ENCODE measurements at places on chromosomes 2 and 18.
A peak's percentile ranks its signal among the peaks of the same experiment; 100 is the strongest.

DNA sequence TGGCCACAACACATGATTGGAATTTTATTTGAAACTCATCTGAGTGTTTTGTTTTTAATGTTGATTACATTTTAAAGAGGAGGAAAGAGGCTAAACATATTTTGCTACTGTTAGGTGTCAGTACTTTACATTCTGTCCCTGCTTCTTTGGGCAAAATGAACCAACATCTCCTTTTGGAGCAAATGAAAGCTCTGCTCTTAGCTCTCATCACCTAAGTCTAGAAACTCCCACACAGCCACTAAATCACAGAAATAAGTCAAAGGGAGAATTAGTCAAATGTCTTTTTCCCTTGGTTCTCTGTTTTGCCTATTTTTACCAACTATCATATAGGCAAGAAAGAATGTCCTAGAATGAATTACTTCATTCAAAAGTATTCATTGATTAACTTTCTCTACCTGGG lies 666.8 kb downstream of the RNF144A start:
- DNase-seq = no peak

GRCh38 chr18:11994703-11995444 lies 13.6 kb downstream of the IMPA2 start:
- peak; percentile 66 for DNase-seq

- DNase-seq = no peak
These were observed 253.5 kb upstream of the NRP2 start for GRCh38 chr2:205428811-205429210.

GRCh38 chr2:1488851-1489250 lies 75.6 kb downstream of the TPO start:
- DNase-seq = no peak

DNA sequence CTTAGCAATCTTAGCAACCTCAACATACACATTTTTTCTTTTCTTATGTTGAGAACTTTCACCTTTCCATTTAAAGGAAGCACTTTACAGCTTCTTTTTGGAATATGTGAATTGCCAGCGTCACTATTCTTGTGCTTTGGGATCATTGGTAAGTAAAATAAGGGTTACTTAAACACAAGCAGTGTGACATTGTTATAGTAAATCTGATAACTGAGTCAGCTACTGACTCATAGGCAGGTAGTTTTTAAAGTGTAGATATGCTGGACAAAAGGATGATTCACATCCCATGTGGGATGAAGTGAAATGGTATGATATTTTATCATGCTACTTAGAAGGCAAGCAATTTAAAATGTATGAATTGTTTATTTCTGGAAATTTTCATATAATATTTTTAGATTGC lies 637.2 kb downstream of the DCDC2C start:
- no peak for DNase-seq

- DNase-seq = no peak
These were observed 76.1 kb upstream of the NOSTRIN start for GRCh38 chr2:168726375-168726774.

DNA sequence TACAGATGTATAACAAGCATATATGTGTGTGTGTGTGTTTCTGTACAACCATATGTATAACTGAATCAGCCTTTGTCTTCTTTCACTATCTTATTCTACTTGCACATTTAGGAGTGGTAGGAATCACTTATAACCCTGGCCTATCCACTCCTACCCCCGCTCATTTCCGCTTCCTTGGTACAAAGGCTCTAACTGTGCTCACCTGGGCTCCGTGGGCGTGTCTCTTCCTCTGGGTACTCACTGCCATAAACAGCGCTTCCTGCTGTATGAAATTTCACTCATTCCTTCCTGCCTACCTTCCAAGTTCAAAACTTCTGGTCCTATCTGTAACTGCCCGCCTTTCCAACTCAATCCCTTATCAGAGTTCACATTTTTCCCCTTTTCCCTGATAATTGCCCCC lies 815.5 kb downstream of the EPHA4 start:
- no peak for DNase-seq

DNA sequence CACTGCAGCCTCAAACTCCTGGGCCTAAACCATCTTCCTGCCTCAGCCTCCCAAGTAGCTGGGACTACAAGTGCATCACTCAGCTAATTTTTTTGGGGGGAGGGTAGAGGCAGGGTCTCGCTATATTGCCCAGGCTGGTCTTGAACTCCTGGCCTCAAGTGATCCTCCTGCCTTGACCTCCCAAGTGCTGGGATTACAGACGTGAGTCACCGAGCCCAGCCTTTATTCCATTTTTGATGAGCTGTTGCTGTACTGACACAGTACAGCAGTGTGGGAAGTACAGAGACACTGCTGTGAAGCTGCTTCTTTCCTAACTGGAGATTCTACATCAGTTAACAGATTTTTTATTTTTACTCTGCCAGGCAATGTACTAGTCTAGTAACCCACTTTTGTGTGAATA lies 18.8 kb downstream of the PTRHD1 start:
- DNase-seq = no peak

GRCh38 chr2:84676295-84676694 lies 160.0 kb downstream of the DNAH6 start:
- peak; percentile 68 for DNase-seq

DNA sequence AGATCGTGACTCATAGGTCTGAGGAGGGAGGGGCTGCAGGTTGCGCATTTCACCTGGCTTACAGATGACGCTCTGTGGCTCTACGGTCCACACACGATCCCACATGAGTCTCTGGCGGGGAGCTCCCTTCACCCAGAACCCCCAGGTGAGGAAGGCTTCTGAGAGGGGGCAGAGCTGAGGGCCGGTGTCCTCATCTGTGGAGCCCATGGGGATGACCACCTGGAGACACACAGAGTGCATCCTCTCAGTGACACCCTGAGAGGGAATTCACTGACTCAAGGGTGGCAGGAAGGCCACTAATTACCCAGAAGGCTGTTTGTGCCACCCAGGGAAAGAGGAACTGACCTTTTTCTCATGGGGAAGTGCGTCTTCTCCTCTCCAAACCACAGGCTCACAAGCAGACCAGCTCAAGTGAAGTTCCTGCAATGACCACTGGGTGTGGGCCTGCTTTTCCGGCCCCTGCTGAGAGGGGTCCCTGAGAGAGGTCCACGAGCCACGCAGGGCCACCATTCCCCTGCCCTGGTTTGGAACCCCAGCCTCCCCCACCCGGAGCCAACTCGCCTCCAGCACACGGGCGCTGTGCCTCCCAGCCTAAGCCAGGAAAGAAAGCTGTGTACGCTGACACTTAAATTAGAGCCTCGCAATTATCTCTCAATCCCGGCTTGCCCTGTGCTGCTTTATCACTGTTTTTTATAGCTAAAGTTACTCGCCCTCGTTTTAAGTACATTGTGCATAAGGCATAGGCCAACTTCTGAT lies 114.1 kb downstream of the BCL11A start:
- DNase-seq = no peak

GRCh38 chr2:193462411-193462810 lies 1267.7 kb upstream of the TMEFF2 start:
- DNase-seq = no peak

DNA sequence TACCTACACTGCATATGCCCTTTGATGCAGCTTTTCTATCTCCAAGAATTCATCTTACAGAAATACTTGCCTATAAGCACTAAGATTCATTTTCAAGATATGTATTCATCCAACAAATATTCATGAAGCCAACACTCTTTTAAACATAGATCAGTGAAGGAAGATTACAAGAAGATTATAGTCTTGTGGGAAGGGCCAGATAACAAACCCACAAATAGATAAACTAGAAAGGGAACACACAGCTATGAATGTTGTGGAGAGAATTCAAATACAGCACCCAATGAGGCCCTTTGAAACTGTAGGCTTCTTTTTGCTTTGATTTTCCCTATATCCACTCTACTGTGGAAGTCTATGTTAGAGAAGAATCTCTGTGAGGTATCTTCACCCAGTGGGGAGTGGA lies 186.7 kb upstream of the RBMS1 start:
- DNase-seq = no peak

- DNase-seq = no peak
These were observed 44.5 kb downstream of the SOCS6 start for GRCh38 chr18:70333316-70333715.

- no peak for DNase-seq
These were observed 487.0 kb downstream of the SUCLG1 start for GRCh38 chr2:83972128-83972527.

GRCh38 chr2:29753671-29754444 lies 167.5 kb downstream of the ALK start:
- DNase-seq = no peak

GRCh38 chr2:184031402-184032147 lies 566.8 kb upstream of the ZNF804A start:
- no peak for DNase-seq

- no peak for DNase-seq
These were observed 1122.8 kb upstream of the CELF4 start for GRCh38 chr18:38688416-38688815.

GRCh38 chr2:171102802-171103201 lies 57.9 kb downstream of the TLK1 start:
- DNase-seq = no peak

GRCh38 chr18:34023471-34023870 lies 201.2 kb downstream of the NOL4 start:
- DNase-seq = peak; percentile 16

GRCh38 chr2:10883066-10883465 lies 28.7 kb upstream of the KCNF1 start:
- no peak for DNase-seq

DNA sequence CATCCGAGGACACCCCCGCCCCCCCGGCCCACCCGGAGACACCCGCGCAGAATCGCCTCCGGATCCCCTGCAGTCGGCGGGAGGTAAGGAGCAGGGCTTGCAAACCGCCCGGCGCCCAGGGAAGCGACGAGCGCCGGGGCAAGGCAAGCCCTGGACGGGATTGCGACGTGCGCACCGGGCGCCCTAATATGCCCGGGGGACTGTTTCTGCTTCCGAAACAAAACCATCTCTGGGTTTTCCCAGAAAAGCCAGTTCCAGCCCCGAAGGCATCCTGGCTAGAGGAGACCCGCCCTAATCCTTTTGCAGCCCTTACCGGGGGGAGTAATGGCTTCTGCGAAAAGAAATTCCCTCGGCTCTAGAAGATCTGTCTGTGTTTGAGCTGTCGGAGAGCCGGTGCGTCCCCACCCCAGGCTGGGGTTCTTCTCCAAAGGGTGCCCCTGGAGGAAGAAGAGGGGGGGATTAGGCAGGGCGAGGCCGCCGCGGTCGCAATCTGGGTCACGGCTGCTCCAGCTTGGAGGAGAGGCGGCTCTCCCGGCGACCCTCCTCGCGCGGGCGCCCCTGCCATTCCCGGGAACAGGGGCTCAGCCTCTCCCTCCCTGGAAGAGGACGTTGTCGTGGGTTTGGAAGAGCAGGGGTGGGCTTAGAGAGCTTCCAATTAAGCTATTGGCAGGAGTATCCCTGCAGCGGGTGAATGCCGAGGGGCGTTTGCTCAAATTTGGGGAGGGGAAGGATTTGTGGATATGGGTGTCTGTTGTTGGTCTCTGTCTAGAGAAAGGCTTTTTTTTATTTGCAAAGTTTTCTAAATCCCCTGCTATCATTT lies 521 bp downstream of the MYCN start:
- DNase-seq = no peak

DNA sequence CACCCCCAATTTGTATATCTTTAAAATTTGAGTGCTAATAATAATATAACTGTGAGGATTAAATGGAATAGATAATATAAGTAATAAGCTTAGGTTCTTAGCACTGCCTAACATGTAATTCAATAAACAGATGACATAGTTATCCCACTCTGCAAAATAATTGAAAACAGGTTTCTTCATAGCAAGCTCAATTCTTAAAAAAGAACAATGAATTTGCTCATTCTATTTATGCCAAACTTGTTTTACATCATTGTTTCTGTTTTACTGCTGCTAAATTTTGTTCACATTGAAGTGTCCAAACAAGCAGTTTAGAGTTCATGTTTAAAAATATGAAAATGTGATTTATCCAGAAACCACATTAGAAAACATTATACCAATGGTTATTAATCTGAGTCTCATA lies 217.0 kb downstream of the MBD5 start:
- DNase-seq = no peak

DNA sequence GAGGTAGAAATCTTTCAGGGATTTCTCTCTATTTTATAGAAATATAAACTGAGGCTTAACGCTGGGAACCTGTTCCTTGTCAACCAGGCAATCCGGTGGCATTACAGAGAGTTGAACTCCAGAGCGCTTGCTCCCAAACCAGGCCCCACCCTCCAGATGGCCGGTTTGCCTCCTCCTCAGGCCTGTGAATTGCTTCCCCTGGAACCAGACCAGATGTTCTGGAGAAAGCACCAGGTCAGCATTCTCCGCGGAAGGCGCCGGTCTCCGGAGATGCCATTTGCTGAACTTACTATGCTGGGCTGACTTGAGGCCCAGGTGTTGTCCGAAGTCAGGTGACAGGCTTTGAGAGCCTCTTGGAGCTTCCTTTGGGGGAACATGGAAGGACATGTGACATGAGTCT lies 17.2 kb downstream of the TNP1 start:
- no peak for DNase-seq

DNA sequence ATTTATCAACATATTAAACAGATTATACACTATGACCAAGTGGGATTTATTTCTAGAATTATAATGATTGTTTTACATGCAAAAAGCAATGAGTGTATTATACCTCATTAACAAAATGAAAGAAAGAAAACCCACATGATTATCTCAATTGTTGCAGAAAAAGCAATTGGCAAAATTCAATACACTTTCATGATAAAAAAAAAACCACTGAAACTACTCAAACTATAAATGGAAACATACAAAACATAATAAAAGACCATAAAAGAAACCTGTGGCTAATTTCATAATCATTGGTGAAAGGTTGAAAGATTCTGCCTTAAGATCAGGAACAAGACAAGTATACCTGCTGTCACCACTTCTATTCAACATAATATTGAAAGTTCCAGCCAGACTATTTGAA lies 325.9 kb downstream of the AKAIN1 start:
- DNase-seq = no peak

- no peak for DNase-seq
These were observed 5.0 kb upstream of the TGIF1 start for GRCh38 chr18:3444954-3445353.

DNA sequence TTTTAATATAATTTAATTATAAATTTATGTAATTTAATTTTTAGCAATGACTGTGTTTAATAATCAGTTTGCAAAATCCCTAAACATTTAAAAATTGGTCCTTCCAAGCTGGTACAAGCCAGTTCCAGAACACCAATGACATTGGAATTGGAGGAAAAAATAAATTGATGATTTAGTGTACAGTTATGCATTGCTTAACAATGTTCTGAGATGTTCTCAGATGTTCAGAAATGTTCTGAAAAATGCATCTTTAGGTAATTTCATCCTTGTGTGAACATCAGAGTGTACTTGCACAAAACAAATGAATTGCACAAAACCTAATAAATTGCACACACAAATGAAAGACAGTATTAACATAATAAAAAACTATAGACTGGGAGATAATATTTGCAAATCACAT lies 95.2 kb downstream of the TRIB2 start:
- DNase-seq = no peak

DNA sequence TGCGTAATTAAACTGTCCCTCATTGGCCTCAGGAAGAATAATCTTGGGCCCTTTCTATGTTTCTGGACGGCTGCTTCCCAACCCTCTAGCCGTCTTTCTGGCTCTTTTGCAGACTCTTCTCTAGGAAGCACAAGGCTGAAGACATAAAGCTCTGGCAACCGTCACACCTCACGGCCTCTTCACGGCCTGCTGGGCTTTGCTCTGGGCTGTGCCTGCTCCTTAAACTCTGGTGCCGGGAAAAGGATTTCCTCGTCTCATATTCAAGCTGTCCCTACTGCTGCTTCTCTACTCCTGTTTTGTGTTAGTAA lies 36.0 kb upstream of the WIPF1 start:
- no peak for DNase-seq

All from H4 (cell line).